GM23338 (cell line): ENCODE measurements at places on chromosomes 6 and 20. TPM values are rescaled to one million over a fixed set of nuclear protein-coding genes. Genes with fewer than 3 reads are reported as not detected.

The EFCAB8 gene
- not detected in 2 replicates for polyA plus RNA-seq

The XKR7 gene
- 0.61 and 0.64 TPM in 2 replicates for polyA plus RNA-seq

The MMP24OS gene
- polyA plus RNA-seq = 25.4 and 31.6 TPM in 2 replicates

The CCM2L gene
- 4.9 and 6.4 TPM in 2 replicates for polyA plus RNA-seq

- DNase-seq = no peak
Measured at GRCh38 chr20:51473771-51474170, 68.7 kb downstream of the NFATC2 start.

- no peak for DNase-seq
Measured at GRCh38 chr20:59835057-59835447, 98.4 kb downstream of the SYCP2 start.

DNA sequence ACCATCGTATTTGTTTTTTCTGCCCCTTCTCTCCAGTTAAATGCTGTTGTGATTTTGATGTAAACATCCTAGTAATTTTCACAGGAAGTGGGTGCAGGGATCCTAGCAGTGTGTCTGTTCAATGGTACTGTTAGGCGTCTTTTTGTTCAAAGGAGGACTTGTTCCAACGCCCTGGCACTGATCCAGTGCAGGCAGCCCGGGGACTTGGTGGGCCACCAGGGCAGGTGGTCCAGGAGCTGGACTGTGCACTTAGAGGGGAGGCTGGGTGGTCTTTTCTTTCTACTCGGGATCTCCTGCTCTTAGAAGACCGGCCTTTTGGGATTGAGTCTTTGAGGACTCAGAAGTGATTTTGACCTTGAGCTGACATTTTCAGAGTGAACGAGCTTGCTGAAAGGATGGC, 41.1 kb upstream of the NKX2-2 start:
- no peak for DNase-seq

DNA sequence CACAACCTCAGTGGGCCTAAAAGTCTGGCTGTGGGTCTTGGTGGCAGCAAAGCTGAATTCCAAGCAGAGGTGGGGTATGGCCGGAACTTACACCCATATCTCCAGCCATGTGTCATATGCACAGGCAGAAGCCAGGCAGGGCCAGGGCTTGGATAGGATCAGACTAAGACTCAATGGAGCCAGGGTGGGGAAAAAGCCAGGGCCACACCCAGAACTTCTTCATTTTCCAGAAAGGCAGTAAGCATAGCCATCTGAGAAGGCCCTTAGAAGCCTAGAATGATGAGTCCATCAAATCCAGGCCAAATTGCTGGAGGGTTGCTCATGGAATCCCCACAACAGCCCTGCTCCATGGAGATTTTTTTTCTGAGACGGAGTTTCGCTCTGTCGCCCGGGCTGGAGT, 116.2 kb upstream of the SRSF6 start:
- DNase-seq = no peak

DNA sequence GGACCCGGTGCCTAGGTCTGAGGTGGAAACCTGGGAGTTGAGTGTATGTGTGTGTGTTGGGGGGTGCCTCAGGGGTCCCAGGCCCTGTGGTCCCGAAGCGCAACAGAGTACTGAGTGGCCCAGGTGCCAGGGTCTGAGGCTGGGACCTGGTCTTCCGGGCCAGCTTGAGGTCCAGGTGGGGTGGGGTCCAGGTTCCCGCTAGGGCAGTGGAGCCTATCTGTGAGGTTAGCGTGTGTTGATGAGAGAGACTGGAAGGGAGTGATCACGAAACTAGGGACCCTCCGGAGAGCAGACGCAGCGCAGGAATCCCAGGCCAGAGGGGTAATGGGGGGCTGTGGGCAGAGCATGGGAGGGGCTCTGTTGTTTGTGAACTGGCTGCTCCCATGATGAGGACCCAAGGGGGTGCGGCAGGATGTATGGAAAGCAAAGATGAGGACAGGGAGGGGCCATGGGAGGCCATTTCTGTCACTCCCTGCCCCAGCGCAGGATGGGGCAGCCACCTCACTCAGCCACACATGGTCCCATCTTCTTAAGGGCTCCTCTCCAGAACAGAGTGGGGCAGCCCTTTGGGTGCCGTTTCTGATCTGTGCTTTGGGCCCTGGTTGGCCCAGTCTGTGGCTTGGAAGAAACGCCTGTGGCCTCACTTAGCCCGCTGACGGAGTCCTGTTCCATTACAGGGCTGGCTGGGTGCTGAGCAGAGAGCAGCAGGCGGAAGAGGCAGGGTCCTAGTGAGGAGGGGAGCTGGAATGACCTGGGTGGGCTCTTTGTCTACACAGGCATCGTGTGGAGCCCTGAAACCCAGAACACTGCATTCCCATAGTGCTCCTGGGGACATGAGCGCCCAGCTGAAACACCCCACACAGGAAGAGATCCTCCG, 872 bp downstream of the HSPA12B start:
- no peak for DNase-seq

DNA sequence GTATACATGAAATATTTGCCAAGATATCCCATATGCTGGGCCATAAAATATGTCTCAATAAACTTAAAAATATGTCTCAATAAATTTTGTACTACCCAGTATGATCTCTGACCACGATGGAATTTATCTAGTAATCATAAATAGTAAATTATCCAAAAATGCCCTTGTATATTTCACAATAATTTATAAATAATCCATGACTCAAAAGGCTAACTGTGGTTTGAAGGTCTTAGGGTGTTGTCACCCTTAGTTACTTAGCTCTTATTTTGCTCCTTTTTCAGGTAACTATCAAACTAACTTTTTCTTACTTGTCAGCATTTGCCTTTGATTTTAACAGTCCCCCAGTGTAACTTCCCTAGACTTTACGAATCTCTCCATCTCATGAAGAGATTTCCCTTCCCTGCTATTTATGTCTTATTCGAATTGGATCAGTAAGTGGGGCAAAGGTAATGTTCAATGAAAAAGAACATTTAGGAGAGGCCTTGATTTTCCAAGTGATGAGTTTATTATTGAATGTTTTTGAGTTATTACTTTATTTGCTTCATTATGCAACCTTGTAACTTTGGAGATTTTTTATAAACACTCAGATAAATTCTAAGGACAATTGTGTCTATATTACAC, 109.0 kb upstream of the THBS2 start:
- DNase-seq = no peak

GRCh38 chr20:55253781-55254180, 751.5 kb downstream of the CBLN4 start:
- DNase-seq = no peak
